Fibroblast of skin of left biceps (primary cell): ENCODE measurements at places on chromosomes 12 and 14.

DNA sequence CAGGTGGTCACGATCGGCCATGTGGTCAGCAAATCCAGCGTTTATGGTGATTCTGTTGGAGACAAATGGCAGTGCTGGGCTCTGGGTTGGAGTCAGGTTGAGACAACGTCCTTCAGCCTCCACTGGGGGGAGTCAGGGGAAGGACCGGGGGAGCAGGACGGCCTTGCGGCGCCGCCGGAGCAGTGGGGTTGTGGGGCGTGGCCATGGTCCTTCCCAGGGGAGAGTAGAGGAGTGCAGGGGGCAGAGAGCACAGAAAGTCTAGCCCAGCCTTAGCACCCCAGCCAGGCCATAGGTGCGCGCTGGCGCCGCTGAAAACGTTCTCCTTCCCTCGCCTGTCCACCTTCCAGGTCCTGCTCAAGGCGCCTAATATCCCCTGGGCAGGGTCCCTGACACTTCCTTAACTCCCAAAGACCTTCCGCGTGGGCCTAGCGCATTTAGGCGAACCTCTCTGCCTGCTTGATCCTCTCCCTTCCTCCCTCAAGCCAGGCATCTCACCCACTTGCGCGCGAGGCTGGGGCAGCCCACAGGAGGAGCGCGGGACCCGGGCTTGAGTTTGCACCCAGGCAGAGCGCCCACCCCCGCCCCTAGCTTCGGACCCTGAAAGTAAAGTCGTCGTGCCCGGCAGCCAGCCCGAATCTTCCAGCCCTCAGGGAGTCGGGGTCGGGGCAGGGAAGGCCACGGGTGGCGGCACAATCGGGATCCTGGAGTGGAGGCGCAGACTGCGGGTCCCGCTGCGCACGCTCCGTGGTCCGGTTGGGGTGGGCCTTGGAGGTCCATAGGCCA is 3.1 kb upstream of the KIF26A start:
- no peak for DNase-seq

GRCh38 chr14:67668559-67668958 is 5.9 kb downstream of the VTI1B start:
- DNase-seq: no peak

DNA sequence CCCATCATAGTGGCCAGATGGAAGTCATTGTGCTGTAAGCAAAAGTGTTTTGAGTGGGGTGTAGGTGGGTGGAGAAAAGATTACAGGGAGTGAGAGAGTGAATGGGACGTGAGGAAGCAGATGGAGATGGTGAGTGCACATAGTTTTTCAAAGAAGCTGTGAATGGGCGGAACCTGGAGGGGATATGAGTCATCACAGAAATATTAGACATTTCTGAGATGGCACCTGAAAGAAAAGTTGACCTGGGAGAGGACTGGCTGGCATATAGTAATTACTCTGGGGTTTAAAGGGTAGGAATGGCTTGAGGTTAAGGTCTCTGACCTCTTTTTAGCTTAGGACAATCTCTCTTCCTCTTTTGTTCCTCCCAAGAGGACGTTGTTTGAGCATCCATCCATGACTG is 50.5 kb downstream of the ANO4 start:
- no peak for DNase-seq

- no peak for DNase-seq
Observed at GRCh38 chr12:93583627-93584392, 11.3 kb downstream of the SOCS2 start.
